Urothelium cell line (cell line): ENCODE measurements at places on chromosomes 5 and 9.

- DNase-seq: no peak
Measured at GRCh38 chr9:5841771-5842573, 9.1 kb upstream of the ERMP1 start.

DNA sequence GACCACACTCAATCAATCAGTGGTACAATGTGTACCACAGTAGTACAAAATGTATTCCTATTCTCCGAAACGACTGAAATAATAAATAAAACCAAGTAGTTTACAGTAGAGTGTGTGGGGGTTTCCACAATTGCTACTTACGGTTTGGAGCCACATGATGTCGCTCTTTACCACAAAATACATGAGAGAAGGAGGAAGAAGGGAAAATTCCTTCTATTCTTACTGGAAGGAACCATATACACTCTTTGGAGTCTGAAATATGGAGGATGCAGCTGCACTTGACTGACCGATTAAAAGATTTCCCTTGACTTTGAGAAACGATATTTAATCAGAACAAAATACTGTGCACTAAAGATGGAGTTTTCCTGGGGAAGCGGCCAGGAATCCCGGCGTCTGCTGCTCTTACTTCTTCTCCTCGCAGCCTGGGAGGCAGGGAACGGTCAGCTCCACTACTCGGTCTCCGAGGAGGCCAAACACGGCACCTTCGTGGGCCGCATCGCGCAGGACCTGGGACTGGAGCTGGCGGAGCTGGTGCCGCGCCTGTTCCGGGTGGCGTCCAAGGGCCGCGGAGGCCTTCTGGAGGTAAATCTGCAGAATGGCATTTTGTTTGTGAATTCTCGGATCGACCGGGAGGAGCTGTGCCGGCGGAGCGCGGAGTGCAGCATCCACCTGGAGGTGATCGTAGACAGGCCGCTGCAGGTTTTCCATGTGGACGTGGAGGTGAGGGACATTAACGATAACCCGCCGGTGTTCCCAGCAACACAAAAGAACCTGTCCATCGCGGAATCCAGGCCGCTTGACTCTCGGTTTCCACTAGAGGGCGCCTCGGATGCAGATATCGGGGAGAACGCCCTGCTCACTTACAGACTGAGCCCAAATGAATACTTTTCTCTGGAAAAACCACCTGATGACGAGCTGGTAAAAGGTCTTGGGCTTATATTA, at the start of gene PCDHA4:
Gene PCDHA4 (plus strand): TSS at position 235 of the 942 bp plus-strand sequence.
- peak; percentile 49 for DNase-seq

- no peak for DNase-seq
Measured at GRCh38 chr9:91532325-91532724, 108.7 kb upstream of the NFIL3 start.

GRCh38 chr9:113989714-113990569, 88.2 kb downstream of the AMBP start:
- DNase-seq: no peak

- DNase-seq: no peak
Measured at GRCh38 chr9:105928416-105928815, 234.1 kb downstream of the TMEM38B start.

GRCh38 chr5:144183254-144183889, 12.7 kb downstream of the KCTD16 start:
- DNase-seq: no peak

GRCh38 chr5:73822989-73823339, 197.0 kb downstream of the ARHGEF28 start:
- DNase-seq: peak; percentile 17

GRCh38 chr9:129653823-129654553, 11.5 kb upstream of the PRRX2 start:
- no peak for DNase-seq

DNA sequence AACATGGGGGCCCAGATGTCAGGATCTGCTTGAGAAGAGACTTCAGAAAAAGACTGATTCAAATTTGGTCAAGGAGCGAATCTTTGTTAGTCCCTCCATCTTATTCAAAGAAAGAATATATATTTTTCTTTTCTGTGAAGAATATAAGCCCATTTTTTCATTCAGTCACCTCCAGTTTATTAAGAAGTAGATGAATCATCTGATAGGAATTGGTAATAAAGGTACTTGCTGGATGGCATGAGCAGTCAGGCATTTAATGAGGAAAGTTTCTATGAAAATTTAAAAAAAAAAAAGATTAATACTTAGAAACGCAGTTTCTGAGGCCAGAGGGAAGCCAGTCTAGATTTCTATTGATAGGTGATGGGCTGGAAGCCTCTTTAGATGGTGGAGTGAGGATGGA, 373.1 kb upstream of the SMC2 start:
- no peak for DNase-seq

DNA sequence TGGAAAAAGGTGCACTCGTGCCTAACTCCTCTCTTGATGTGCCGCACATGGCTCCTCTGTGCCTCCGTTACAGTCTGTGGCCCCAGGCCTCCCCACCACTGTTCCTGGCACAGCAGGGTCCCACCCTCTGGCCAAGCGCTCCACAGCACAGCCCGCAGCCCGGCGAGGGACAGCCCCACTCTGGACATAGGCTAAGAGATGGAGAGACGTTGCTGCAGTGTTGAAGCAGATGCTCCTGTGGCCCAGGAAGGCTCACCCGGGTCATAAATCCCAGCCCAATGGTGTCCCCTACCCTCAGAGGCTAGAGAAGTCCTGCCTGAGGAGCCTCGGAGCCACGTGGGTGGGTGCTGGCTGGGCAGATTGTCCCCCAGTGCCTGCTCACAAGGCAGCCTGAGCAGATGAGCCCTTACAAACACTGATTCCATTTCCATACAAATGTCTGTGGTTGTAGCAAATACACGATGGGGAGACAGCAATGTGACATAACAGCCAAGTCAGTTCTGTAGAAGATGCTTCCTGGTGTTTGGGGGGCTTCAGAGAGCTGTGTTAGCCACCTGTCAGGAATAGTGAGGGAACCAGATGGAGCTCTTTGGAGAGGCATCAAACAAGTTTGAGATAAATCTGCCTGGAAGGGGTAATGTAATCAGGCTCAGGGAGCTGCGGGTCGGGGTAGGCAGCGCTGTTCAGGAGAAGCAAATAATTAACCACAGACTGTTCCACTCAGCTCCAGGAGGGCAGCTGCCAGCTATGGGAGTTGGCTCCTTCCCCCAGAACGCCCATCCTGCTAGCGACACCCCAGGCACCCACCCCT, 41.7 kb downstream of the C5orf15 start:
- no peak for DNase-seq

DNA sequence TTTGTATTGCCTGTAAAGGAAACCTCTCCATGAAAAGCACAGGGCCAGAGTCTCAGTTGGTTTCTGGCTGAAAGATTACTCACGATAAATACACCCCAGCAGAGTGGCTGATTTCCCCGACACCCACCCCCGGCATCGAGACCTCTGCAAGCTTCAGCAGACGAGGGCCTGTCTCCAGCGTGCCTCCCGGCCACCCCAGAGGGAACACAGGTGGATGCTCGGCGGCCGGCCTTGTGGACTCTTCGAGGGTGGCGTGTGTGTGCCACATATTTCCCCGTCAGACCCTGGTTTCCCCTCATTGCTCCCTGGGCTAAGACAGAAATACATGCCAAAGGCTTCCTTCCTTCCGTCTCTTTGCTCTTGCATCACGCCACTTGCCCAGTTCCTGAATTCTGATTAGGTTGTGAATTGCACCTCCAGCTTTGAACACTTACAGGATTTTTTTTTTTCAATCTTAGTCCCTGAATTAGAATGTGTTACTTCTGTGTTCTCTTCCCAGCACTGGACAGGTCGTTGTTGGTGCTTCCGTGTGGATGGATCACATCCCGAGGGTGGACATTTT, 13.6 kb downstream of the IRX1 start:
- DNase-seq: no peak

DNA sequence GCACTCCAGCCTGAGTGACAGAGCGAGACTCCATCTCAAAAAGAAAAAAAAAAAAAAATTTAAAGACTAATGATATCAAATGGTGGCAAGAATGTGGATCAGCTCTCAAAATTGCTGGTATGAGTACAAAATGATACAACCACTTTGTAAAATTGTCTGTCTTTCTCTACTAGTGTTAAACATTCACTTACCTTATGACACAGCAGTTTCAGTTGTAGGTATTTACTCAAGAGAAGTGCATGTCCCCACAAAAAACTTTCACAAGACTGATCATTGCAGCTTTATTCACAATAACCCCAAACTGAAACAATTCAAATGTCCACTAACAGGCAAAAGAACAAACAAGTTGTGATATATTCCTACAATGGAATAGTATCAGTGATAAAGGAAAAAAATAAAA, 14.7 kb upstream of the CETN3 start:
- no peak for DNase-seq

DNA sequence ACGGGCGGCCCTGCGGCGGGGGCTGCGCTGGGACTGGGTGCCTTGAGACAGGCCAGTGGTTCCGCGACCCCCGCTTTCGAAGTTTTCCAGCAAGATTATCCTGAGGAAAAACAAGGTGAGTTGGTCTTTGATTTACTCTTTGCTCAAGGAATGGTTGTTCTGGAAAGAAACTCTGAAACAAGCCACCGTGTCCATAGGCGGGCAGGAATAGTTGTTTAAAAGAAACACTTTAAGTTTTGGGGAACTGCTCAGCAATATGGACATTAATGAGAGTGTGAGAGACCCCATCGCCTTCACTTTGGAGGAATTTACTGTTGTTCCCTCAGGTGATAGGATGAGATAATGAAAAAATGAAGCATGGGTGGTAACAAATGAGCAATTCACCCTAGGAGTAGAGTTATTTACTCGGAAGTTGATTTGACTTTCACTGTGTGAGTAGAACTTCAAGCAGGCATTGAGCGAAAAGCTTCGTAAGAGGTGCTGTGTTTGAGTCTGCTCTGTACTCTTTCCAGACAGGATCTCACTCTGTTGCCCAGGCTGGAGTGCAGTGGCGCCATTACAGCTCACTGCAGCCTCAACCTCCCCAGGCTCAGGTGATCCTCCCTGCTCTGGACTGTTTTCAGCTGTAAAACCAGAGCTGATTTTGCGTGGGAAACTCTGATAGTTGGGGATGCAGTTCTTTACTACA, 1.1 kb downstream of the DMRTA1 start:
- DNase-seq: peak; percentile 6

DNA sequence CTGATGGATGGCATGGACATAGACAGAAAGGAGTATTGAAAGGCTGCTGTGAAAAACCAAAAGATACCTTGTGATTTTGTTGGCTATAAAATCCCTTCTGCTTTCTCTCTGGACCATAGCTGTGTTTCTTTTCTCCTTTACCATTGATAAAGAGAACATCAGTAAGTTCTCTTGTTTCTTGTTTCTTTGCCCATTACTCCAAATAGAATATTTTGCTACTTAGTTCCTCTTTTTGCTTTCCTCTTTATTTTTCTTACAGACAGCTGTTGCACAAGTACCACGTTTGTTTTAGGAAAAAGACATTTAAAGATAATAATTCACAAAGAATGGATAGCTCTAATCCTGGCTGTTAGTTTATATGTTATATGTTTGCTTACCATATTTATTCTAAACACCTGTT, 1129.2 kb downstream of the DTWD2 start:
- DNase-seq: no peak

DNA sequence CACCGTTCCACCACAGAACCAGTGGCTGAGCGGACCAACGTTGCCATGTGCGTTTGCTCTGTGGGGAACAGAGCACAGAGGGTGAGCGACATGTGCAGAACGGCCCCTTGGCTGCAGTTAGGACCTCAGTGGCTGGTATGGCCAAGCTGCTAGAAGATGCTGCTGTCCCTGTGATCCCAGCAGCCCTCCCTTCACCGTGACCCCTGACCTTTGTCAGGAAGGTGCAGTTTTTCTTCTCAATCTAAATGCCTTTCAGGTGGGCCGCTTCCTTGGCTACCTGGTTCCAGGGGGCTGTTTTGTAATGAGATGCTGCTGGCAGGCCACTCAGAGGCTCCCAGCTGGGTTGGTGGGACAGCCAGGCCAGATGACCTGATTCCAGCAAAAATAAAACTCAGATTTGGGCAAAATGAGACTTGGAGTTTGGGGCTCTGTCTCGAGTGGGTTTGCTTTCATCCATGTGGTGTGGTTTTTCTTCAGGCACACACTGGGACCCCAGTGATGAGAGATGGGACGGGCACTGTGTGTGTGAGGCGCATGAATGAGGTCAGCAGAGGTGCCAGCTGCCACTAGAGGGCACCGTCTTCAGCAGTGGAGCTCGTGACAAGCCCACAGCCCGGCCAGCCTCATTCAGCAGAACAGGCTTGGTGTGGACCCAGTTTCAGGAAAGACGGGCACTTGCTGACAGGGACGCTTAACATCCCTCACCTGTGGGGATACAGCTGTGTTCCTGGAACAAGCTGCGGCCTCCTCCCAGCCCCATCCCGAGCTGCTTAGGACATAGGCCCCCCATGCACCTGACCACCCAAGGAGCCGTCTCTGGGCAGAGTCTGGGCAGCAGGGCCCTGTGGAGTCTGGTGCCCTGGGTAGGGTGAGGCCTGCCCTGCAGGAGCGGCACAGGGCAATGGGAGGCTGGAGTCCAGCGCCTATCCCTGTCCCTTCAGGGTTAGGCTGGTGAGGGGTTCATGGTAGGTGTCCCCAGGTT, 4.1 kb downstream of the MRPS2 start:
- DNase-seq: peak; percentile 63

DNA sequence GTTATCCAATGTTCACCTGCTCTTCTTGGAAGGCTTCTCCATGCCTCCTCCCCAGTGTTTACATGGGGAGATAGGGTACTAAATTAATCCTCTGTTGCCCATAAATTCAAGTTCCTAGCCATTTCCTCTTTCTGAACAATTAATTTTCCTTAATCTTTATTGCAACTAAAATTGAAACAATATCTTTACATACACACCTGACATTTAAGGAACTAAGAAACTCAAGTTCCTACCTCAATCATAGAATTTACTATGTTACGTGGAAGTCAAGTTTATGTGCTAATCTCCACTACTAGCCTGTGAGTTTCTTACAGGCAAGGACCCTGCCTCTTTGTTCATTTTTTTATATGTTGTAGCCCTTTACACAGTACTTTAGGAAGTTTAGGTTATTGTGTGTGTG, 10.1 kb upstream of the ADRB2 start:
- DNase-seq: no peak

GRCh38 chr9:137740312-137740711, 121.5 kb downstream of the EHMT1 start:
- no peak for DNase-seq

- DNase-seq: no peak
Measured at GRCh38 chr5:59789894-59790293, 103.6 kb downstream of the PDE4D start.

DNA sequence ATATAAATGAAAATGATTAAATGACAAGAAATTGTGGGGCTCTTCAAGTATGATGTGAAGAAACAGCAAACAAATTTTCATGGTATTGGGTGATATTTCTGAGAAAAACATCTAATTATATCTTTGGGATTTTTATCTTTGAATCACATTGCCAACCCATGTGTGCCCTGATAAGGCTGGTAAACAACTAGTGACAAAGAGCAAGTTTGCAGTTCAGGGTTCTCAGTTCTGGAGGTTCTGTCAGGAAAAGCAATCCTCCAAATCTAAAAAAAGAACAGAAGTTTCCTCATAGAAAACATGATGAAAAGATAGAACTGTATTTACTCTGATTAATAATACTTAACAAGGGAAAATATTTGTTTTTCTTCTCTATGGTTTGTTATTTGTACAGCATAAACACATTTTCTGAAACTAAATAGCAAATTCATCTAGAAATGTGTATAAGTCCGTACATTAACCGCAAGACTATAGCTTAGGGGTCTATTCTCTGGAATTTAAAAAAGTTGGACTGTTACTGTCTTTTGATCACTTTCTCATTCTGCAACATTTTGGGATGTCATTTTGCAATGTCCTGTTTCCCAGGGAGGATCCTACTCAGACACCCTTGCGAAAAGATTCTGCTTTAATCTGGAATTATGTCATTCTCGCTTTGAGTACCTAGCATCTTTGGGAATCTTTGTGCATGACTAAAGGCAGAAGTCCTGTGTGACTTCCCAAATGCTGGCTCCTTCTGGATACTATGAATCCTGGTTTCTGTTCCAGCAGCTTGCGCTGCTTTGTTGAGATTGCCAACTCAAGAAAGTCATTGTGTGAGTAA, 308.5 kb downstream of the ADGRV1 start:
- no peak for DNase-seq
